Fibroblast of lung (primary cell): ENCODE measurements at places on chromosomes 2 and 18. TPM values are rescaled to one million over a fixed set of nuclear protein-coding genes. Genes with fewer than 3 reads are reported as not detected.
A peak's percentile ranks its signal among the peaks of the same experiment; 100 is the strongest.

DNA sequence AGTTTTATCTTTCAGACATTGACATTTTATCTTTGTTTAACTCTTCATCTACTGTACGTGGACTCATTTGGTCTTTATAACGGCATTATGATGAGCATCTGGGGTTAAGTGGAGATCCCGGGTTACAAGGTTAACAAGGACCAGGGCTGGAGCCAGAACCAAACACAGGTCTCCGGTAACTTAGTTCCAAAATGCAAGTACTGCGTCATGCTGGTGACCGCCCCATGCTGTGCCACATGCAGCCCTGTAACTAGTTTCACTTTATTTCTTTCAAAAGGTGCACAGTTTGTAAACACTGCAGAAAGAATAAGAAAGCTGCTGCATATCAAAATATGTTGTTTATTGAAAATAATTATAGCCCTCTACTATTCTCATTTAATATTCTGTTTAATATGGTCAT lies 3.1 kb downstream of the SLC5A7 start:
- no peak for DNase-seq

- DNase-seq: no peak
Observed at GRCh38 chr2:73780237-73780582, 307 bp upstream of the DUSP11 start.

GRCh38 chr18:22838639-22839277 lies 94.4 kb upstream of the RBBP8 start:
- no peak for DNase-seq

Gene OTOS
- not detected in 2 replicates for polyA plus RNA-seq

DNA sequence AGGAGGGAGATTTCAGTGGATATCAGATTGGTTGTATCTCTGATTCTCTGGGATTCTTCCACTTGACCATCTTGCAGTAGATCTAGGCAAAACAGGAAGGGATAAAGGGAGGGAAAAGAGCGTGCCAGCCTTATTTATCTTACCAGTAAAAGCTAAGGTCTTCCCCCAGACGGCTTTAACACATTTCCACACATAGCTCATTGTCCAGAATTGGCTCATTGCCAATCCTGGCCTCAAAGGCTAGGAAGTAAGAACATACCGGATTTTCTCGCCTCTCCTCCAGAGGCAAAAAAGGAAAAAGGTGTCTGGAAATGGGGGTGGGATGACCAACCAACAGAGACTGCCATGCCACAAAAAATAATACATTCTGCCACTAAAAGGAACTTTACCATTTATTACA lies 411.6 kb upstream of the NRP2 start:
- DNase-seq: no peak

DNA sequence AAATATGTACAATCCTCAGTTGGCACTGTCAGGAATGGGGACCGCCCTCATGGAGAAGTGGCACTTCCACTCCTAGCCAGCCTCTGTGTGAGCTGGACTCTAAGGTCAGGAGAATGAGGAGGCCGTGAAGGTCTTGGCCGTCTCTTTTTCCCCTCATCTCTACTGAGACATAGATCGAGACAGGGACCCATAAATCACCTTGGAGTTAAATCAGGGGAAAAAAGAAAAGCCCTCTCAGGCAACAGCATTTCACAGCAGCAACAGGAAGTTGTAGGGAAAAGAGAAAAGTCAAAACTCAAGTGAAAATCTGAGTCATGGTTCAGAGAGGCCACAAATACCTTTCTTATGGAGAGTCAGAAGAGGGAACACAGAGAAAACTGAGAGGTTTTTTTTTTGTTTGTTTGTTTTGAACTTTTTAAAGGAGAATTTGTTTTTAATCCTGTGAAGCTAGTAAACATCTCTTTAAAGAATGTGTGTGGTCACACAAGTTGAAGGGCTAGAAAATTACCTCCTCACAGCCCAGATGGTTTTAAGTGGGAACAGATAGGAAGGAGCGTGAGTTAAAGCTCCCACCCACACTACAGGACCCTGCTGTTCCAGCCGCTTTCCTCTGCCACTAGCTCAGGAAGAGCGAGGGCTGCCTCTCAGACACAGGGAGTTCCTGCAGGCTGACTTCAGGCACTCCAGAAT lies 30.6 kb upstream of the CYP1B1 start:
- peak; percentile 82 for DNase-seq

DNA sequence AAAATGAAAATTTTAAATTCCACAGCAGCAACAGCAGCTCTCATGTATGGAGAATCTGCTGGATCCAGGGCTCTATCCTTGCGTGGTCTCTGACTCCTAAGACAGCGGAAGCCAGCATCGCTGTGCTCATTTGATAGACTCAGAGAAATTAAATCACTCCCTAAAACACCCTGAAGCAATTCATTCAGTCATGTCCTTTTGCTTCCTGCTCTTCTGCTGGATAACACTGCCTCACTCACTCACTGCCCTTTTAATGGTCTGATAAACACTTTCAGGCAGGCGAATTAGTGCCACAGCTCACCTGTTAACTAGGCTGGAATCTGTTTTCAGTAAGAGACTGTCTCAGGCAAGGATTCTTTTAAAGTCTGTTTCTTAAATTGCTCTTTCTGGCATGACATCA lies 10.0 kb downstream of the WIPF1 start:
- no peak for DNase-seq

DNA sequence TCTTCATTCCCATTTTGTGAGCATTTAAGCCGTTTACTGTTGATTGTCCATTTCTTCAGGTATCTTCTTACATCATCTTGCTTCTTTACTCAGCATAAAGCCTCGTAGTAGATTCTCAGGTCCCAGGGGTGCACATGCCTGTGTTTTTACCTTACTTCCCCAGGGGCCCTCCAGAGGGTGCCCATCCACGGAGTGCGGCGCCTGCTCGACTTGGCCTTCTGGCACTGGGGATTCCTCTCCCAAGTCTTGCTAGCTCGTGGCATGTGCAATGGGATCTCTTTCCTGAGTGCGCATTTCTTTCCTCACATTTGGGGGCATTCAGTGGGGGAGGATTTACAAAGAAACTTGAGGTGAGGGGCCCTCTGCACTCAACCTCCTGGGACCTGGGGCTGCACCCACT lies 148.1 kb downstream of the AGAP1 start:
- DNase-seq: no peak

DNA sequence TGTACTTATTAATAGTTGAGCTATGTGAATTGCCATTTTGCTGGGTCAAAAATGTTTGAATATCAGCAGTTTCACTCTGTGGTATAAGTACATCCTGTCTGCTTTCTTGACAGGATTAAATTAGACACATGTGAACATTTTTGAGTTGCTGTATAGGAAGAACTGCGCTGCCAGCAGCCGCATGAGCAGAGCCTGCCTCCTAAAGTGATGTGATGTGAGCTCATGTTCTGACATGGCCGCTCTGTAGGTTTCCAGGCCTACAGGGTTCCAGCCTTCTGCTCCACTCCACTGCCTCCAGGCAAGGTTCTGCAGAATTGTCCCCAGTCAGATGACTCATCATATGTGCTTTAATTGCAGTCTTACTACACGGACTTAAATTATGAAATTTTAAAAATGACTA lies 119.7 kb upstream of the NFATC1 start:
- DNase-seq: no peak

DNA sequence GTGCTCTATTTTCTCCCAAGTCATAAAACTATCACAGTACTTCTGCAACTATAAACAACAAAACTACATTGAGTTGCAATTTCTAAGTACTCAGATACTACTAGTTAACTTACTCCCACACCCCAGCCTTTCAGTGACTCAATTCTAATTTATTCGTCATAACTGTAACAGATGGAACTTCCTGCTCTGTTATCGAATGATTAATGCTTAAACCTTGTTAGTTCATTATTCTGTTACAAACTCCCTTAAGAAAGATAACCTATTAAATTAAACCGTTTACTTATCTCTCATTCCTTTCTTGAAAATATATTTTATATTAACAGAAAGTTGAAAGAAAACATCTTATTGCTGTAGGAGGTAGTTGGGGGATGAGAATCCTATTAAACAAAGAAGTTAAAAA lies 17.0 kb downstream of the TNFAIP6 start:
- peak; percentile 92 for DNase-seq

DNA sequence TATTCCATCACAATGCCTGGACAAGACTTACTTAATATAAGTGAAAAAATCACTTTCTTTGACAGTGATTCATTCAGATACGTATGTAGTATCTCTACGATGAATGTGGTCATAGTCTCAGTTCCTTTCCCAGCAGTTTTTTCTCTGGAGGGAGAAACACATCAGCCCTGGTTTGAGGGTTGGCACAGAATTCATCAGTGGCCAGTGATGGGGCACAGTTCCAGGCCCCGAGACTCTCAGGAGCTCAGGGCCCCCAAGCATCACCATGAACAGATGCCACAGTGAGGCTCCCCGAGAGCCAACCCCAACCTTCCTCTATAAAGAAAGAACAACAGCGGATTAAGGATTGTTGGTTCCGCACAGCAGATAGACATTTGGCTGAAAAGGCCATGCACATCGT lies 12.5 kb downstream of the PRKAG3 start:
- no peak for DNase-seq

DNA sequence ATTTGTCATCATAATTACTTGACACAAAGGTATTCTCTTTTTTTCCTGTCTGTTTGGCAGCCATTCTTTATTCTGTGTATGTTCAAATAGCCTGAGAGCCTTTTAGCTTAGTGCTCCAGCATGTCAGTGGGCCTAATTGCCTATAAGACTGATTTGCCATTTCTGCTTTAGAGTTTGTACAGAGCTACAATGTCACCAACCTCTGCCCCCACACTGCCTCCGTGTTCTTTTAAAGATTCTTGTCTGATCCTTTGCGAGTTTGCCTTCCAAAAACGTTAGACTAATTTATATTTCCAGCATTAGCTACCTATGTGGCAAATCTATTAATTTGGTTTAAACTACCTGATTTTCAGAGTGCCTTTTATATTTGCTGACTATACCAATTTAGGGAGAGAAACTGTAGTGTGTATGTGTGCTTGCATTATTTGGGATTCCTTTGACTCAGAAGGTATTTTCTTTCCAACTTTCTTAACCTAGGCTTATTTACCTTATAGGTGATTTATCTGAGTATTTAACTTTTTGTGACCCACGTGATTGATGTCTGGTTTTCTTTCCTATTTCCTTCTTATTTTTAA lies 70.8 kb downstream of the FAM117B start:
- DNase-seq: no peak

Gene MEIS1
- 48.3 and 51.6 TPM in 2 replicates for polyA plus RNA-seq

Gene AP1S3
- polyA plus RNA-seq: 2.9 and 6.3 TPM in 2 replicates

Gene EPG5
- 60.0 and 65.0 TPM in 2 replicates for polyA plus RNA-seq

Gene ZCCHC2
- polyA plus RNA-seq: 5.3 and 6.0 TPM in 2 replicates

- peak; percentile 25 for DNase-seq
Observed at GRCh38 chr2:73290049-73290839, 3.1 kb downstream of the EGR4 start.

Gene CCDC74A
- polyA plus RNA-seq: 5.4 and 6.5 TPM in 2 replicates

Gene CRYGA
- polyA plus RNA-seq: not detected in 2 replicates

Gene ZEB2
- 62.7 and 130 TPM in 2 replicates for polyA plus RNA-seq

DNA sequence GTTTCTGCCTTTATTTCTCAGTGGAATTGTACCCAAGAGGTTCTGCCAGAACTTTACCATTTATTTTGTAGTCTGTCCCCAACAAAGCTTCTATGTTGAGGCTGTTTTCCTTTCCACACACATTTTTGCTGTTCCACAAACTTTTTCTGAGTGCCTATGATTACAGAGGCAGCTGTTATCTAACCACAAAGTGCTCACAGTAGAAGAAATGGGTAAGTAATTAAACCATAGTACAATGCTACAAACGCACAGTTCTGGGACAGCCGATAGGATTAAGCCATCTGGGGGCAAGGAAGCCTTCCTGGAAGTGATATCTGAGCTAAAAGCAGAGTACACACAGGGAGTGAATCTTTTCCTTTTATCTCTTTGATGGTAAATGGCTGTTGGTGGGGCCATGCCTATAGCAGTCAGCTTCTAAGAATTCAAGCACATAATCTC lies 3.9 kb upstream of the MGAT4A start:
- DNase-seq: no peak

Gene SCN9A
- polyA plus RNA-seq: 31.2 and 64.2 TPM in 2 replicates

DNA sequence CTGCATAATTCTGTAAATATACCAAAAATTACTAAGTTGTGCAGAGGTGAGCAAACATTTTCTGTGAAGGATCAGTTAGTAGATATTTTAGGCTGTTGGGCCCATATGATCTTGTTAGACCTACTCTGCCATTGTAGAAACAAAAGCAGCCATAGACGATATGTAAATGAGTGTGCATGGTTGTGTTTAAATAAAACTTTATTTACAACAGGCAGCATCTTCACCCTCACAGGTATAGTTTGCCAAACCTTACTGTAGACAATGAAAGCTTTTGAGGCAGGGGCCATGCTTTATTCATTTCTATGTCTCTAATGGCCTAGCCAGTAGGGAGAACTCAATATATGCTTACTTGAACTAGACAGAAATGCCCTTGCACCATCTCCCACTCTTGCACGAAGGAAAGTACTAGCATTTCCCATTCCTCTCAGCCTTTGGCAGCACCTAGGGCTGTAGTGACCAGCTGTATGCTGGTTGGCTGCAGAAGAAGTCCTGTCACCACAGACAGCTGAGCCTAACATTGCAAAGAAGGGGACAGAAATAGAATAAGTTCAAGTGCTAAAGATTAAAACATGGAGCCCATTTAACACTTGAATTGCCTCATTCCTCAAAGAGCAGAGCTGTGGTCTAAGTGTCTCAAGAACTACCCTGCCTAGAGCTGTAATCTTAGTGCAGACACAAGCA lies 305.1 kb upstream of the MGAT5 start:
- DNase-seq: no peak

- DNase-seq: peak; percentile 70
Observed at GRCh38 chr2:63853527-63854310, 12.0 kb downstream of the UGP2 start.

GRCh38 chr2:109001201-109001600 lies 12.2 kb upstream of the EDAR start:
- DNase-seq: no peak

- DNase-seq: peak; percentile 24
Observed at GRCh38 chr2:74391209-74391579, 11.1 kb upstream of the DCTN1 start.

- no peak for DNase-seq
Observed at GRCh38 chr2:3203497-3204019, 174.1 kb downstream of the EIPR1 start.

Gene GALNT5
- 51.5 and 63.7 TPM in 2 replicates for polyA plus RNA-seq

Gene GCG
- not detected in 2 replicates for polyA plus RNA-seq

DNA sequence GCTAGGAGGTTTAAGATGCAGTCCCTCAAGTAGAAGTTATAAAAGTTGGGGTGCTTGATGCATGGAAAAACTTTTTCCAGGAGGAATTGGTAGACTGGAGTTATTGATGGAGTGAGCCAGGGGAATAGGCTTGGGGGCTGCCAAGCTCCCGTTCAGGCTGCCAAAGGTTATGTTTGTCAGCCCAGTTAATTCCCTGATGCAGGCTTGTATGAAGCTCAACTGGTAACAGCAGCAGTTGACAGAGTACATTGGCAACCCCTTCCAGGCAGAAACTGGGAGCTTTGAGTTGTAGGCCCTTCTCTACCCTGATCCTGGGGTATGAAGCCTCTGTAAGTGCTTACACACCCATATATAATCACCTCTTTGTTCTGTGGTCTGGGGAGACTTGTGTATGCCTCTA lies 16.2 kb downstream of the CCDC150 start:
- DNase-seq: no peak

Gene COLEC12
- 20.0 and 44.1 TPM in 2 replicates for polyA plus RNA-seq

- no peak for DNase-seq
Observed at GRCh38 chr2:130790312-130790711, 35.0 kb downstream of the AMER3 start.
